Endothelial cell of umbilical vein (primary cell): ENCODE measurements at places on chromosomes 13 and 19. TPM values are rescaled to one million over a fixed set of nuclear protein-coding genes. Genes with fewer than 3 reads are reported as not detected.

The MBD3L2 gene
- not detected in 2 replicates for polyA plus RNA-seq

The KLK13 gene
- polyA plus RNA-seq = not detected in 2 replicates

The C19orf38 gene
- polyA plus RNA-seq = not detected in 2 replicates

The ERVK3-1 gene
- 25.9 and 29.3 TPM in 2 replicates for polyA plus RNA-seq

The ATP1A3 gene
- polyA plus RNA-seq = 0.03 TPM in 1 of 2 replicates, not detected in the other

The AXL gene
- polyA plus RNA-seq = 86.9 and 89.8 TPM in 2 replicates

The POU4F1 gene
- 0.27 and 0.30 TPM in 2 replicates for polyA plus RNA-seq

The SACS gene
- polyA plus RNA-seq = 13.6 and 14.8 TPM in 2 replicates

The NDUFA11 gene
- polyA plus RNA-seq = 876 and 1,690 TPM in 2 replicates

The CGB2 gene
- not detected in 2 replicates for polyA plus RNA-seq

The TICAM1 gene
- 4.3 and 4.8 TPM in 2 replicates for polyA plus RNA-seq

The FAM124A gene
- polyA plus RNA-seq = 3.8 and 5.2 TPM in 2 replicates

The APOC4 gene
- polyA plus RNA-seq = not detected in 2 replicates

The RNF225 gene
- polyA plus RNA-seq = not detected in 2 replicates

The ZNF772 gene
- polyA plus RNA-seq = 1.5 and 3.1 TPM in 2 replicates

The ZNF491 gene
- polyA plus RNA-seq = 0.35 and 0.55 TPM in 2 replicates

The KLK14 gene
- polyA plus RNA-seq = 0.10 and 0.12 TPM in 2 replicates

The CYP4F8 gene
- not detected in 2 replicates for polyA plus RNA-seq

The ATP7B gene
- polyA plus RNA-seq = 3.9 and 4.2 TPM in 2 replicates

The PSG2 gene
- not detected in 2 replicates for polyA plus RNA-seq

The ZNF98 gene
- not detected in 2 replicates for polyA plus RNA-seq

The MISP3 gene
- 0.25 and 0.26 TPM in 2 replicates for polyA plus RNA-seq

The ACTMAP gene
- 5.2 and 5.3 TPM in 2 replicates for polyA plus RNA-seq

The RNF17 gene
- polyA plus RNA-seq = 0.14 and 0.30 TPM in 2 replicates

The MCEMP1 gene
- polyA plus RNA-seq = not detected in 2 replicates

The EGLN2 gene
- polyA plus RNA-seq = 118 and 124 TPM in 2 replicates

The CPB2 gene
- not detected in 2 replicates for polyA plus RNA-seq

The MCF2L gene
- 0.06 and 0.33 TPM in 2 replicates for polyA plus RNA-seq

The RNF113B gene
- not detected in 2 replicates for polyA plus RNA-seq

The GPC6 gene
- polyA plus RNA-seq = 0.01 TPM in 1 of 2 replicates, not detected in the other

The CD79A gene
- polyA plus RNA-seq = 0.32 TPM in 2 replicates

The ZNF99 gene
- polyA plus RNA-seq = not detected in 2 replicates

The LYL1 gene
- polyA plus RNA-seq = 87.3 and 141 TPM in 2 replicates
